Activated naive CD4-positive, alpha-beta T cell treated with anti-CD3 and anti-CD28 coated beads, Interleukin-2, amount 50 U/mL, for 16 hours (primary cell): ENCODE measurements at places on chromosomes 1 and 21.
A peak's percentile ranks its signal among the peaks of the same experiment; 100 is the strongest.

- DNase-seq, result no peak
These were observed 121.9 kb downstream of the NRIP1 start for GRCh38 chr21:14942801-14943490.

DNA sequence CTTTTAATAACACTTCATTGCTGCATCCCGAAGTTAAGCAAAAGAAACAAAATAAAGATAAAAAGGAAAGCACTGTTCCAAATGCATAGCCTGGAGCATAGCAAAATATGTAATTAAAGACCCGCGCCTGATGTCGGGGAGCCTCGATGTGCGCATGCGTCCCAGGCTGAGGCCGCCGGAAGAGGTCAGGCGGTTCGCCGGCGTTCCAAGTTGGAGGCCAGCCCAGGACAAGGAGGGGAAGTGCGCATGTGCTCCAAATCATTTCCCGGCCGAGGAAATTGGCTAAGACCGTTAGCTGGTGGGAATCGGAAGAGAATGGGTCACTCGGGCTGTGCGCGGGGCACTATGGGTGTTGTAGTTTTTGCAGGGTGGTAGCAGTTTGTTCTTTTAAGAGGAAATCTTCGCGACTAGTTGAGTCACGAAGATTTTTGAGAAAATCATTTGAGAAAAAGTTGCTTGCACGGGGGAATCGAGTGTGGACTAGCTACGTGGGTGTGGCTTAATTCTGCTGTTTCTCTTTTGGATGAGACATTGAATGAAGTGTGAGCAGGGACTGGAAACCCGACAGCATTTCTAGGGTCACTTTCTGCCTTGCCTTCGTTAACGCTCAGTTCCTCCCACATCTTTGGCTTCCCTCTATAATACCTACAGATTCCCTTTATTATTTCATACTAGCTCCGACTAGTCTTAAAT lies 31.0 kb upstream of the CD1D start:
- peak; percentile 68 for DNase-seq

DNA sequence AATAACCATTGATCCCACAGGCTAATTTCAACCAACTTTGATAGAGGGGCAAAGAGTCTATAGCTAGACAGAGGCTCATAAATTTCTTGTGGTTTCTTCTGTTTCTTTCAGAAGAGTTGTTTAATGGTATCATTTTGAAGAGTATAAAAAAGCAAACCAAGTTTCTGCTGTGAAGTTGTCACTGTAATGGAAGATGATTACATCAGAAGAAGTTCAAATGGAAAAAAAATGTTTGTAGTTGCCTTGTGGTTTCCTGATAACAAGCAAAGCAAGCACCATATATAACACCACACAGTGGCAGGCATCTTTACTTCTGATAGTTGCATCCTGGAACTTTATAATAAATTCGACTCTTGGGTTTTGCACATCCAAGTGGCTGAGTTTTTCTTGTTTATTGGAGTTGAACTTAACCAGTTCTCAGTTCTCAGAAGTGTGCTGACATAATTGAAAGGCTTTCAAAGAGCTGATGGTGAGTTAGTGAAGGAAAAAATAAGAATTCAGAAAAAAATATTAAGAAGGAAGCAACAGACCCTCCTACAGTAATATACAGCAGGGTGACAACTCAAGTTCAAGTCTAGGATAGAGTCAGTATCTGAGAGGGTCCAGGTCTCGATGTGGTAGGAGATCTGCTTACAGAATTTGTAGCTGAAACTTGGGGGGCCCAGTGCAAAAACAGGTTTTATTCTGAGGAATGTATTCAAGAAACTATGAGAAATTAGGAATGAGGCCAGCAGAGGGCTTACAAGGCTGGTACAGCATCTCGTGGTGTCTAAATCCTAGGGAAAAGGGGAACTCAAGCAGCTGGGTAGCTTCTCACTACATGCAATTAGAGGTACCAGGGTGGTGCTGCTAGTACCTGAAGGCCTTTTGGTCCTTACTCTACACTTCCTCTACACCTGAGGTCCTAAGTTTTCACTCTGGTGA lies 123.5 kb downstream of the CRB1 start:
- no peak for DNase-seq

GRCh38 chr1:60413091-60413490 lies 339.5 kb upstream of the C1orf87 start:
- DNase-seq, result no peak

GRCh38 chr1:192600275-192600674 lies 24.7 kb downstream of the RGS1 start:
- no peak for DNase-seq

DNA sequence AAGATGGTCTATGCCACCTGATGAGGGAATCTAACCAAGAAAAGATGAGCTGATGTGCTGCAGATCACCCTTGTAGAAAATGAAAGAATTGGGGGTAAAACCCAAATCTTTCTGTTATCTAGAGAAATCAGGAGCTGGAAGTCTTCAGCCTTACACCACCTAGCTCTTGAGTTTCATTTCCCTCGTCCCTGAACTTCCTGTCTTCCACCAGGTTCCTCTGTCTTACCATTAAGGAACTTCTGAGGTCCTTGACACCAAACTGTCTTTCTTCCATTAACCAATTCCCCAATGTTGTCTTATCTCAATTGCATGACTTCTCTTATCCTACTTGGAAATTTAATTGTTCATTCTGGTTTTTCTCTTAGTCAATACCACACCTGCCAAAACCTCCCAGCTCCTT lies 31.5 kb downstream of the LPAR3 start:
- no peak for DNase-seq

GRCh38 chr1:173914366-173914871 lies 2.7 kb downstream of the SERPINC1 start:
- DNase-seq, result no peak

DNA sequence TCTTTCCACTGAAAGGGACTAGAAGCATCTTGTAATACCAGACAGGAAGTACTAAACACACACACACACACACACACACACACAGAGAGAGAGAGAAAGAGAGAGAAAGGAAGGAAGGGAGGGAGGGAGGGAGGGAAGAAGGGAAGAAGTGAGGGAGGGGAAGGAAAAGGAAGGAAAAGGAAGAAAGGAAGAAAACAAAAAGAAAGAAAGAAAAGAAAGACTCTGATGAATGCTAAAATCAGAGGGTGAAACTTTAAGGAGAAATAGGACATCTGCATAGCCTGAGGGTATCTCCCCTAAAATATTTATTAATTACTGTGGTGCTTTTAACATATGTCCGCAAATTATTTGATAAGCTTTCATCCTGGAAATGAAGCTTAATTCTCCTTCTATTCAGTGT lies 10.6 kb downstream of the TRIT1 start:
- no peak for DNase-seq

DNA sequence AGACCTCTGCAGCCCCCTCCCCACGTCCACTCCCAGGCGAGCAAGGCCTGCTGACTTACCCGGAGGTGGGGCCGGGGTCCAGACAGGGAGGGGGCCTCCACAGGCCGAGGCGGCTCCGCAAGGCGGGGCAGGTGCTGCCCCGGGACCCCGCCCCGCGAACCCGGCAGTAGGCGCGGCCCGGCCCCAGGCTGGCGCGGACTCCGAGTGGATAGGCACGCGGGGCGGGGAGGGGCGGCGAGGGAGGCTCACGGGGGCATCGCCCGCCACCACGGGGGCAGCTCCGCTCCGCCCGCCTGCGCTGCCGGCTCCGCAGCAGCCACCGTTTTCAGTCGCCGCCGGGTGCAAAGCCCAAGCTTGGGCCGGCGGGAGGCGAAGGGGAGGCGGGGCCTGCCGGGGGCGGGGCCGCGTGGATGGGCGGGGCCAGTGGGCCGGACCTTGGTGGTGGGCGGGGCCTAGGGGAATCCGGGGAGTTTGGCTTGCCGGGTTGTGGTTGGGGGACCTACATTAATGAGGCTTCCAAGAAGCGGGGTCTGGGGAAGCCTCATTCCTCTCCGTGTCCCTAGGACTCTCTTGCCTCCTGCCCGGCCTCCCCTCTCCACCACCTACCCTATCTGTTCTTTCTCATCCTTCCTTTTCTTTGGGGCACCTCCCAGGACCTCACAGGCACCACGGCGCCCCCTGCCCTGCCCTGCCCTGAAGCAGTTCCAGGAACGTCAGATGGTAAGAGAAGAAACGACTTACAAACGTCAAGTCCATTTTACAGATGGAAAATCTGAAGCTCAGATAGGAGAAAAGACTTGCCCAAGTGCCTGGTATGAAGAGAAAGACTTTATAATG lies at the start of gene RIMS3:
Gene RIMS3 (minus strand): TSS at position 348 of the 837 bp plus-strand sequence. CDS start 23,757 bp downstream, outside the sequence.
- DNase-seq, result peak; percentile 75

DNA sequence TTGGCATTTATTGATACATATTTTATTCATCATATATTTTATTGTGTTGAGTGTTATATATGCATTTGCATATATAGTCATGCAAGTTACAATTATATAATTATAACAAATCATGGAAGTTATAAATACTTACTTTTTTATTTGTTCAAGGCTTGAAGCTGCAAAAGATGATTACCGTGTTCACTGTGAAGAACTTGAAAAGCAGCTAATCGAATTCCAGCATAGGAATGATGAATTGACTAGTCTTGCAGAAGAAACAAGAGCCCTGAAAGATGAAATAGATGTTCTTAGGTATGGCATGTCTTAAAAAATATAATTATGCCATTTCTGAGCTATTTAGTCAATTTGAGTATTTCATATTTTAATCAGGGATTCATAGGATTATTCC lies 32.1 kb downstream of the HOOK1 start:
- no peak for DNase-seq

GRCh38 chr1:201655910-201656309 lies 117.0 kb downstream of the NAV1 start:
- DNase-seq, result no peak

DNA sequence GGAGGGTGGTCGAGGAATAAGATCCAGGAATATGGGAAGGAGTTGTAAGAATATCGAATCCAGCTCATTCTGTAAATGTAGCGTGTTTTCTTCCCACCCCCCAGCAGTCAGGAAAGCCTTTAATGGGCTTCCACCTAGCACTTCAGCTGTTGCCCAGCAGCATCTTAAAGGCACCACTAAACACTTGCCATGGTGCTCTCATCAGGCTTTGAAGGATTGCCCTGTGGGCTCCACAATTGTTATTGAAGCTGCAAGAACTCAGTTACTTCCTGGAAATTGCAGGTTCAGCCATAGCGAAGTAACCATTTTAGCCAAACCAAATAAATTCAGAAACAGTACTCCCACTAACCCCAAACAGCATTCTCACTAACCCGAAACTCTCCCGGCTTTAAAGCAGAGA lies 511.2 kb downstream of the PLPP3 start:
- no peak for DNase-seq

GRCh38 chr1:228091084-228091483 lies 8.6 kb downstream of the ARF1 start:
- no peak for DNase-seq

GRCh38 chr1:23867542-23867894 lies 572 bp downstream of the FUCA1 start:
- DNase-seq, result no peak

- no peak for DNase-seq
These were observed 328.8 kb downstream of the PLA2G4A start for GRCh38 chr1:187157552-187157951.

GRCh38 chr1:110340207-110340468 lies 961 bp downstream of the RBM15 start:
- no peak for DNase-seq

DNA sequence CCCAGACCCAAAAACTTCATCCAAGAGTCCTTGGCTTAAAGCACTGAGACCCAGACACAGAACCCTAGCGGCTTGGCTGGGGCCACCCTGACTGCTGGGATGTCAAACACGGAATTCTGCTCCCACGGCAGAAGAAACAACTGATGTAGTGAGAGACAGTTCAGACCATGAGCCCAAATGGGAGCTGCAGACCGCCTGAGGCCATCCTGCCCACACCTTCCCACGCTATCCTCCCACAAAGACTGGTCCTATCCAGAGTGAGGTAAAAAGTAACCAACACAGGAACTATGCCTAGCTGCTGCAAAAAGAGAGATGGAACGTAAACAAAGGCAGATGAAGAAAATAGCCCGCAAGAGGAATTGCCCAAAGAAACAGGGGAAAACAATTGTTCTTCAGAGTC lies 203.3 kb downstream of the PTPRU start:
- DNase-seq, result no peak

DNA sequence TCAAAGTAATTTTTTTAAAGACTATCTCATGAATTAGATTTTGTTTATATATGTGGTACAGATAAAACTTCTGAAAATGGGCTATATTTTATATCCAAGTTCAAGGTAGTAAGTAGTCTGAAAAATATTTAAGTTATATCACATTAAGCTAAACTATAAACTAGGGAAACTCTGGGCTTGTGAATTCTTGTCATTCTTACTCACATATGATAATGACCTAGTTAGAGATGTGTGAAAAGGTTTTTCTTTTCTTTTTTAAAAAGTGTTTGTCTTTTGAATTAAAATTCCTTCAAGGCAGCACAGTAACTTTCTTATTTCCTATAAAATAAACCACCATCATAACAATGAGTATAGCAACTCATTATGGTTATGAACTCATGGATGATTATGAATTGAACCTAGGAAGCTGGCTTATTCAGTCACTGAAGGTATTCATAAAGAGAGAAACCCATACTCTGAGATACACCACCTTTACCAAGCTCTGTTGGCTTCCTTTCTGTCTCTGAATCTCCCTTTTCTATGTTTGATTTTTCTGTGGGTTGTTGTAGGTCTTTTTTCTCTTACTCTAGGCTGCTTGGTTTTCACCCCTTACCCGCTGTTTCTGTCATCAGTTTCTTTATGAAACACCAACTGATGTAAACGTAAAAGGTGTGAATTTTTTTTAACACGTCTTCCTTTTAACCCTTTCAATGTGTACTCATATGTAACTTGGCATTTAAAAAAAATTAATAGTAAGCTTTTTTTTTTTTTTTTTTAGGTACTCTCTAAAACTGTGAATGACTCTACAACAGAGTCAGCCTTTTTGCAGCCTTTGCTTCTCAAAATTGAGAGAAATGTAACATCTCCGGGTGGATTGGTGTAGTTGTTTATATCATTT lies 25.2 kb downstream of the IL12RB2 start:
- no peak for DNase-seq

DNA sequence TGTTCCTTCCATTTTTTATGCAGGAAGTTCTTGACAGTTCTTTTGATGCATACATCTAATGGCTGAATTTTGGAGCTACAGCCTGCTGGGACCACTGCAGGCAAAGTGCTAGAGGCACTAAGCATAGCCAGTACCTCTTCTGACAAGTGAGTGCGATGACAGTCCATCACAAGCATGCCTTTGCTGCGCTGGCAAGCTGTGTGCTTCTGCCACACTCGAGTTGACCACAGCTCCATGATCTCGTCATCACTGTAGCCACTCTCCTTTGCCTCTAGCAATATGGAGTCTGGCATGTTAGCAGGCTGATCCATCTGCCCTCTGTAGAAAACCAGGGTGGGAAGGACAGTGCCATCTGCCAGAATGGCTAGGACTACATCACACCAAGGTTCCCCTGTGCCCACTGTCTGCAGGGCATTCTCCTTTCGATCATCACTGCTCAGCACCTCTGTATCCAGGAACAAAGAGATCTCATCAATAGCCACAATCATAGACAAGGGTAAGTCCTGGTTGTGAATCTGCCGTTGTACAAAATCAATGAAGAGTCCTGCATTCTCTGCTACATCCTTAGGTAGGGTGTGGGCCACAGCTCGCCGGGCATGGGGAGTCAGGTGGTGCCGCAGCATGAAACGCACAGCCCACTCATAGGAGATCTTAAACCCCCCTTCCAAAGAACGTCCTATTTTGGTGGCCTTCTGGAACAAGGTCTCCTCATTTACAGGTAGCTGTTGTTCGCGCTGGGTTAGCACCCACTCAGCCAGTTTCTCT lies 6.0 kb downstream of the PSMB4 start:
- DNase-seq, result no peak
